ENCODE measurements at places on chromosomes 2 and 18. TPM values are rescaled to one million over a fixed set of nuclear protein-coding genes. Genes with fewer than 3 reads are reported as not detected.

- DNase-seq = no peak
Measured at GRCh38 chr2:157431176-157431575, 12.7 kb downstream of the CYTIP start.

GRCh38 chr18:73563345-73563744 lies 584.3 kb downstream of the FBXO15 start:
- DNase-seq = no peak

DNA sequence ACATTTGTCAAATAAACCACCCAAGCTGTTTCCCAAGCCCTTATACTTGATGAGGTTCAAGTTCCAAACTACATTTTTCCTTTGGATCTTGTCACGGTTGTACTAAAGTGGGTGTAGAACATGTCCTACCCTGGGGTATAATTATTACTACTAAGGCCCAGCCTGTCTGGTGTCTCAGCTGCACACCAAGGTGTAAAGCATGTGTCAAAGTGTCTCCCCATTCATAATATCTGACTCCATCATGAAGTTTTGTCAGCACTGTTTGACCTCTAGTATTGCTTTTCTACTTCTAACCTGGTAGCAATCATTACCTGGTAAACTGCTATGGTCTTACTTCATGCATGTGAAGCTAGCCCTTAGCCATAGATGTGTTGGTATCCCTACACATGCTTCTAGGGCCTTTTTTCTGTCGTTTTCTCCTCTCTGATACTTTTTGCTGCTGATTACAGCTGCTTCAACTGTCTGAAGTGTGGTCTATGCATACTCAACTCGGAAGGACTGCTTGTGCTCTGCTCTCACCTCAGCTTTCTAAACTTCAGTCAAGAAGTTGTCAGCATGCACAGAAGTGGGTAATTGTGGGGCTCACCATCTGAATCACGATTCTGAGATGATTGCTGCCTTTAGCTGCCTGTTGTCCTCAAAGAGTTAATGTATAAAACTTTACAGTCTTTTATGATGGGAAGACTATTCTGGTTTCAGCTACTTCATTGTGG lies 445.7 kb upstream of the TRIB2 start:
- no peak for DNase-seq

DNA sequence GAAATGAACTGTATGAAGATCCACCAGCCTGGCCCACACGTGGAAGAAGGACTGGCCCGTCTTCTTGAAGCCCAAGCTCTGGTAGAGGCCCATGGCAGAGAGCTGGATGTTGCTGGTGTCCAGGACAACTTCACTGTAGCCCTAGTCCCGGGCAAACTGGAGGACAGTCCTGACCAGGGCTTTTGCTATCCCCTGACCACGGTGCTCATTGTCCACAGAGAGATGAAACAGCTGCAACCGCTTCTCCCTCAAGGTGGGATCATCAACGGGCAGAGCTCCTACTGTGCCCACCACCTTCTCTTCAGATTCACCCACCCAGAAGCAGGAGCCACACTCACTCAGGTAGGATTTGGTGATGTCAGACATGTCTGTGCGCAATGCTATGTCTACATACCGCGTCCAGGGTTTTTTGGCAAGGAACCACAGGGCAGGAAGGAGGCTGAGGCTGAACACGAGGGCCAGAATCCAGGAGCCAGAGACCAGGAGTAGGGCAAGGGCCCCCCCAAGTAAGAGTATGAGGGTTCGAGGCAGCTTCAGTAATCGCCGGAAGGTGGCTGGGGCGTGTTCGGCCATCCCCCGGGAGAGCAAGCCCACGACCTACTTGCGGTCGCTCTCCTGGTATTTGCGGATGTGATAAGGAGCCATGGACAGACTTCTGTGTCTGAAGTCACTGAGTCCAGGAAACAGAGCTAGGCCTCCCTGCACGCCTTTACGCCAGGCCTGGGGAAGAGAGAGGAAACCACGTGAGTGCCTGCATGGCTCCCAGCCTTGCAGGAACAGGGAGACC lies 36.3 kb downstream of the TPRKB start:
- DNase-seq = no peak

DNA sequence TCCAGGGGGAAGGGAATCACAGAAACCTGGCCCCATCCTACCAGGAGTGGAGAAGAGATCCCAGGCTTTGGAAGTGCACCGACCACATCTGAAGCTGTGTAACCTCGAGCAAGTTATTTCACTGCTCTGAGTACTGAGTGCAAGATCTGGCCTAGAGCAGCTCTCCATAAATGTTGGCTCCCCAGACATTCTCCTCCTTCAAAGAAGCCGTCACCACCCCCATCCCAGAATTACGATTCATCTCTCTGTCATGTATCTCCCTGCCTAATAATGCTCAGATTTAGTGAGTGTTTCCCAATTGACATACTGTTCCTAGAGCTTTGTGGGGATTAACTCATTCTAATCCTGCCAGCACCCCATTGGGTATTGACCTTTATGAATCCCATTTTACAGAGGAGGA lies 51.7 kb downstream of the TNS1 start:
- no peak for DNase-seq

- peak; percentile 51 for DNase-seq
Measured at GRCh38 chr2:85394261-85394681, 15.9 kb downstream of the CAPG start.

DNA sequence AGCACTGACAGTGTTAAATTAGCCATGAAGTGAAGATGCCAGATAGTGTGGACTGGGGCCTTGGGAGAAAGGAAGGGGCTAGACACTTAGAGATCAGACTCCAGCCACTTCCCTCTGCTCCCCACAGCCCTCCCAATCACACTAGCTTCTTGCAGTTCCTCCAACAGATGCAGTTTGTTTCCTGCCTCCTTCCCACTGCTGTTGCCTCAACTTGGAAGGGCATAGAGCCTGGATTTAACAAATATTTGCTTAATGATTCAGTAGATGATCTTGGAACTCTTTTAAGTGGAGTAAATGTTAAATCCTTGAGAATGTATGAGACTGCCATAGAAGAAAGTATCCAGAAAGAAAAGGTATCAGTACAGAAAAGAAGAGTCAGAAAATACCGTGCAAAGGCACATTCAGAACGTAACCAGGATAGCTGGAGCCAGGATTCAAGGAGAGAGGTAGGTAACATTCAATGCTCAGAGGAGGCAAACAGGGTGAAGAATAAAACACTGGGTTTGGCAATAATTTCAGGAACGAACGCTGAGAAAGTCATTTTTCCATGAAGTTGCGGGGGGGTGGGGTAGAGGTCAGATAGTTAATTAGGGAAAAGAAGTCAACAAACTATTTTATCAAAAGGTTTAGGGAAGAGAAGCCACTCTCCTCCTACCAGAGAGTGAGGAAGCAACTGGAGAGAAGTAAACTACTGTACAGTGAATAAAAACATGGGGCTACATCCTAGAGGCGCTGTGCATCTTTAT lies 1.3 kb upstream of the BZW1 start:
- DNase-seq = no peak

GRCh38 chr18:13414521-13414920 lies 196.0 kb downstream of the LDLRAD4 start:
- no peak for DNase-seq

- DNase-seq = no peak
Measured at GRCh38 chr2:197298609-197299008, 12.0 kb downstream of the ANKRD44 start.

DNA sequence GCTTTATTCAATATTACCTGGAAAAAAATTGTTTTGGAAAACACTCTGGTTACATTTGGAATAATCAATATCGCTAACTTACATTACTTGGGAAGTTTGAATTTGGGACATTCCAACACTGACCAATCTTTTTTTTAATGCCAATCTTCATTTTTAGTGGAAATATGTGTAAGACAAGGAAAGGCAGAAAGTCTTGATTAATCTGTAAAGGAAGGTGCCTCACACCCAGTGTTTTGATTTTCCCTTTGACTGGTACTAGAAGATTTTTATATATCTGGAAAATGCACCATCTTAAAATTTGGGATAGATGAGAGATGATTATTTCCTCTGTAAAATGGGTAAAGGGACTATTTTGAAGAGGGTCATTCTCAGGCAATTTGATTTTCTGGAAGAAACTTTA lies 879.2 kb upstream of the ZEB2 start:
- DNase-seq = no peak

- DNase-seq = no peak
Measured at GRCh38 chr18:42778024-42778423, 337.5 kb downstream of the RIT2 start.

- DNase-seq = no peak
Measured at GRCh38 chr2:16120591-16121180, 180.3 kb downstream of the MYCN start.

GRCh38 chr18:48330016-48330991 lies 78.9 kb downstream of the ZBTB7C start:
- peak; percentile 52 for DNase-seq

- DNase-seq = no peak
Measured at GRCh38 chr2:97857553-97857952, 138.2 kb downstream of the TMEM131 start.

DNA sequence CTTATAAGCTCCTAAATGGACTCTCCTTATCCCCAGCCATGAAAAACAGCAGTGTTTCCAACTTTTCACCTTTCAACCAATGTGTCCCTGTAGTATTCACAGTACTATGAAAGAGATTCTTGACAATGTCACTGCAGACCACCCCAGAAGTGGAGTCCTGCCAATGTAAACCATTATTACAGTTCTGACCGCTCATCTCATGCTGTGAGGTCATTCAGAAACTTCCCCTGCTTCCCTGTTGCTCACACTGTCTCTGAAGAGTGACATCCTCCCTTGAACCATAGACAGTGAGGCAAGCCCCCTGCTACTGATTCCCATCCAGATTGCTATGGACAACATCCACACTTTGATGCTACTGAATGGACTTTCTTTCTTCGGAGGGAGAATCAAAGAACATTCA lies 1523.7 kb upstream of the ACVR2A start:
- no peak for DNase-seq

- no peak for DNase-seq
Measured at GRCh38 chr2:63594660-63595059, 5.9 kb downstream of the MDH1 start.

- DNase-seq = no peak
Measured at GRCh38 chr2:15119722-15120175, 441.4 kb downstream of the NBAS start.

GRCh38 chr18:57352761-57353136 lies 392 bp downstream of the ST8SIA3 start:
- DNase-seq = no peak

CD8B gene
- 0.64 TPM for total RNA-seq

IL1B gene
- total RNA-seq = 8.0 TPM

AGXT gene
- not detected for total RNA-seq

MAP3K19 gene
- total RNA-seq = not detected

UGT1A4 gene
- total RNA-seq = not detected

TUBB8B gene
- not detected for total RNA-seq

SLC4A3 gene
- 2.1 TPM for total RNA-seq

Measured in breast epithelium (tissue), 4 donors.